ENCODE measurements at places on chromosomes 2 and 18. TPM values are rescaled to one million over a fixed set of nuclear protein-coding genes. Genes with fewer than 3 reads are reported as not detected.
A peak's percentile ranks its signal among the peaks of the same experiment; 100 is the strongest.

GRCh38 chr2:67169417-67170140, 227.6 kb upstream of the ETAA1 start:
- no peak for DNase-seq

SIGLEC15 gene
- total RNA-seq = 8.4 TPM

DNA sequence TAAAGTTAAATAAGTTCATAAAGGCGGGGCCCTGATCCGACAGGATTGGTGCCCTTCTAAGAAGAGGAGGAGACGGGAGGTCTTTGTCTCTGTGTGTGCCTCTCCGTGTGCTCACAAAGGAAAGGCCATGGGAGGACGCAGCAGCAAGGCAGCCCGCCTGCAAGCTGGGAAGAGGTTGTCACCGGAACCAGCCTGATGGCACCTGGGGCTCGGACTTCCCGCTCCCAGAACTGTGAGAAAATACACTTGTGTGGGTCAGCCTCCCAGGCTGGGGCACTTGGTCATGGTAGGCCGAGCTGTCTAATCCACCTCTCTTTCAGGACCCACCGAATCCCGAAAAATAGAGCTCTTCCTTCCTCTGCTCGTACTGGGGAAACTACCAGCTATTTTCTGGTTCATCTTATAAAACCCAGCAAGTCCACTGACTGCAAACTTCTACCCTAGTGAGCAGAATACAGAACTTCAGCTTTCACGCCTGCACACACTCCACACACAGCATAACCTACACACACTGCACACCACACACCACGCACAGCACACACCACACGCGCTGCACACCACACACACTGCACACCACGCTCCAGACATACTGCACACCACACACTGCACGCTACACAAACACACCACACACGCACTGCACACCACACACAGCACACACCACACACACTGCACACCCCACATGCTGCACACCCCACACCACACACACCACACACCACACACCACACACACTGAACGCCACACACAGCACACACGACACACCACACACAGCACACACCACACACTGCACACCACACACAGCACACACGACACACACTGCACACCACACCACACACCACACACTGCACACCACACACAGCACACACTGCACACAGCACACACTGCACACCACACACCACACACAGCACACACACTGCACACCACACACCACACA, 58.1 kb downstream of the ASB1 start:
- no peak for DNase-seq

PROC gene
- total RNA-seq = not detected

GAREM1 gene
- total RNA-seq = 5.5 TPM

XRCC5 gene
- 271 TPM for total RNA-seq

- DNase-seq = peak; percentile 71
Measured at GRCh38 chr2:45382744-45383143, 228.3 kb downstream of the SRBD1 start.

ALKAL2 gene
- total RNA-seq = 1.3 TPM

LYG2 gene
- total RNA-seq = not detected

DNA sequence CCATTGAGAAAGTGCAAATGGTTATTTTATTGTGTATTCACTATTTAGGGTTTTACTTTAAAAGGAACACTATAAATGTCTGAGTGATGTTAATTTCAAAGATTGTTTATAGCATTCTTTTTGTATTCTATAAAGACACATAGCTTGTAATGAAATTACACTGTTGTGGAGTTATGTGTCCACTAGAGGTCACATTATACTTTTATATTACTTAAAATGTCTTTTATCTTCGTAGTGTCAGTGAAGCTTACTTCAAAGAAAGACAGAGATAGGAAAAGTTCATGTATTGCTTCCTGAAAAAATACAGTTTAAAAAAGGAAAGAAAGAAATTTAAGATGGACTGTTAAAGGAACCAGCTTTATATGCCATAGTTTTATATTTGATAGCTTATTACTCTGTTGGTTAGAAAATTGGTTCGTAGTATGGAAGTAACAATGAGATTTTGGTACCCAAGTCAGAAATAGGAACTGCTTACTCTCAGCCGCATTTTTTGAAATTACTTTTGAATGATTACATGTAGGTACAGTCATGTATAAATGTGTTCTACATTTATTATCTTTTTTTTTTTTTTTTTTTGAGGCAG, 20.5 kb downstream of the APLF start:
- peak; percentile 49 for DNase-seq

VIT gene
- total RNA-seq = 2.0 TPM

- no peak for DNase-seq
Measured at GRCh38 chr2:115194623-115195022, 752.2 kb downstream of the DPP10 start.

CDH7 gene
- not detected for total RNA-seq

- peak; percentile 58 for DNase-seq
Measured at GRCh38 chr2:72112401-72112800, 35.3 kb downstream of the CYP26B1 start.

DNA sequence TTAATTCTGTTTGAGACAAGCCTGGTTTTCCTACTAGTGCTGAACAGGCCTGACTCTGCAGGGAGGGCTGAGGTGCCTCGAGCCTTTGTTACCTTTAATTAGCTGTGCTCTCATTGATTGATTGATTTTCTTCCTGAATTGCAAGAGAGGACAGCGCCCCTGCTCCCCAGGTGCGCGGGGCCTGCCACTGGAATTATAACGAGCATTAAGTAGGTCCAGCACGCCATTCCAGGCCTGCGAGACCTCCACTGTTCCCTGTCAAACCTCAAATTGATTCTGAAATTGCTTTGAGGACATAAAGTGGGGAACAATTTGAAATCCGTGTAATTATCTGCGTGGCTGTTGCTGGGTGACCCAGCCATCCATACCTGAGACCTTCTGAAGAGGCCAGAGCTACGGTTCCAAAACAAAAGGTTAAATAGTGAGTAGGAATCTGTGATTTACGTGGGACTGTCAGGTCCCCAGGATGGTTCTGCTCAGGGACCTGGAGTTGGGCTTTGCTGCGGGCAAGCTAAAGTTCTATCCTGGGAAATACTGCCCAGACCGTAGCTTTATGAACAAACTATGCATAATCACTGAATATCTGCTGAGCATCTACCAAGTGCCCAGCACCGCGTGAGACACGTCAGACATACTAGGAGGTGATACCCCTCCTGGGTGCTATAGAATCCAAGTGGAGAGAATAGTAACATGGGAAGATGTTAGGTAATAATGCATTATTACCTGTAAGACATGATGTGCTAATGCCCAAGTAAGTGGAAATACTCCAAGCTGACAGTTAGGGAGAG, 104.1 kb downstream of the ZBTB7C start:
- no peak for DNase-seq

- DNase-seq = no peak
Measured at GRCh38 chr2:32011485-32011960, 715 bp upstream of the MEMO1 start.

GRCh38 chr2:61727746-61728145, 126.1 kb downstream of the FAM161A start:
- DNase-seq = peak; percentile 16

GRCh38 chr2:11610624-11611242, 59.3 kb downstream of the NTSR2 start:
- no peak for DNase-seq

DNA sequence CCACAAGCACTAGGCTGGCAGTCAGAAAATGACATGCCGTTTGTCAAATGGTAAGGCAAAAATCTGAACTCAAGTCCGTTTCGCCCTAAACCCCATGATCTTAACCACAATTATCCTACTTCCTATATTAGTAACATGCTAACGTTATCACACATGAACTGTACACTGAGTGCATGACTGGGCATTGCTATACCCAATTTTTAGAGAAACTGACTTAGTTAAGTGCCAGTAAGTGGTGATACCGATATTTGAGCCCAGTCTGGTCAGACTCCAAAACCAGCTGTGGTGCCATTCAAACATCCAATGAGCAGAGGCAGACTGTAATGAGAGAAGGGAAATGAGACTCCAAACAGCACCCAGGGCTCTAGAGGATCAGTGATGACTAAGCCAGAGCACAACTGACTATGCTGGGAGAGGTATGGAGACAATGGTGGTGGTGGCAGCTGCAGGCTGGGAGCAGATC, 311.7 kb upstream of the PKDCC start:
- peak; percentile 81 for DNase-seq

CXCR1 gene
- not detected for total RNA-seq

GRCh38 chr18:69064063-69064462, 266.2 kb downstream of the CCDC102B start:
- DNase-seq = no peak

OTOS gene
- not detected for total RNA-seq

KCNS3 gene
- total RNA-seq = not detected

DNA sequence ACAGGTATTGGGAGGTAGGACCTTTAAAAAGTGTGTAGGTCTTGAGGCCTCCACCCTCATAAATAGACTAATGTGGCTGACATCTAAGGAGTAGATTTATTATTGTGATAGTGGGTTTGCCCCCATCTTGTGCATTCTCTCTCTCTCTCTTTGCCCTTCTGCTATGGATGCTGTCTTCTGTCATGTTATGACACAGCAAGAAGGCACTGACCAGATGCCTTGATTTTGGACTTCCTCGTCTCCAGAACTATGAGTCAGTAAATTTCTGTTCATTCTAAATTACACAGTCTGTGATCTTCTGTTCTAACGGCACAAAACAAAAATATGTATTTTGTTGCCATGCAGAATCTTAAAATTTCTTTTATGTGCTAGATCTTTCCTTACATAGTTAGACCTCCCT, 66.9 kb downstream of the ATAD2B start:
- DNase-seq = peak; percentile 22

GRCh38 chr2:56130463-56131070, 53.2 kb upstream of the CCDC85A start:
- DNase-seq = peak; percentile 70

ALK gene
- total RNA-seq = 0.27 TPM

- DNase-seq = no peak
Measured at GRCh38 chr2:162938387-162938786, 99.8 kb upstream of the KCNH7 start.

DNA sequence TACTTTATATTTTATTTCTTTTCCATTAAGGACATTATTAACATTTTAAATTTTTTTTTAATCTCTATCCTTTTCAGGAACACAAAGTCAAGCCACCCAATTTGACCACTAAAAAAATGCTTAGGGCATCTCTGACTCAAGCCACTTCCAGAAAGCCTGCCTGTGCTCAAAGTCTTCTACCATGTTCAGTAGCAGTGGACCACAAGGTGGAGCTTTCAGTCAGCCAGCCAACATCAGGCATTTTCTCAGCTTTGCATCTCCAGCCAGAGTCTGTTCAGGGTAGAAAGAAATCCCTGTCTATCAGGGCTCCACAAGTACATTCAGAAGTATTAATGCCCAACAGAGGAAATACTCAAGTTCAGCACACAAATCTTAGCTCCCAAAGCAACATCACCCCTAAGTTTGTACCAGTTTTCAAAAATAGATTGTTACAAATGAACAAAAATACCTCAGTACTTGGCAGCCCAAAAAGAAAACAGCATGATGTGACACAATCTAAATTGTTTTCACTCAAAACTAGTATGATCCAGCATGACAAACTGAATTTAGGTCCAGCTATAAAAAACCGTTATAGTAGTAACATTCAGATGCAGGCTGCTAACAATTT, 37.6 kb downstream of the C18orf63 start:
- peak; percentile 87 for DNase-seq

DNA sequence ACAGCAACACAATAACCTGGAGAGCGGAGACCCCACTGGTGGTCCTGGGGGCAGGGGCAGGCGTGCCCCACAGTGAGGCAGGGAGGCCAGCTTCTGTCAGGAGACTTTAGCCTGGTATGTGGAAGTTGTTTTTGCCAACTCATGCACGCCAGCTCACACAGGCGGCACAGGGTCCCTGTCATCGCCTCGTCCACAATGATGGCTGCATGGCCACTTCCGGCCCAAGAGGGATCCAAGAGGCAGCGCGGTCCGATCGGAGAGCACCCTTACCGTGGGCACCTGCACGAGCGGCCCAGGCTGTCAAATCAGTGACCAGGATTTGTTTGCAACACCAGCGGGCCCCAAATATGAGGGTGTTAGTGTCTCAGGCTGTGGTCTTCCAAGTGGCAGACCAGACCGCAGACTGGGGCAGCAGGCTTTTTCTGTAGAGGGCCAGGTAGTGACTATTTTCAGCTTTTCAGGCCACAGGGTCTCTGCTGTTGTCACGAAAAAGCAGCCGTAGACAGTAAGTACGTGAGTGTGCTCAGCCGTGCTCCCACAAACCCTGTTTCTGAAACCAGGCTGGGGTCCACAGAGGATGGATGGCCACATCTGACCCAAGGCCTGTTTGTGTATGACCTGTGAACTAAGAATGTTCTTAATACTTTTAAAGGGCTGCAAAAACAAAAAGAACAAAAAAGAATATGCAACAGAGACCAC, 21.2 kb downstream of the SNED1 start:
- DNase-seq = no peak

- no peak for DNase-seq
Measured at GRCh38 chr2:207599636-207600035, 25.6 kb downstream of the METTL21A start.

DNA sequence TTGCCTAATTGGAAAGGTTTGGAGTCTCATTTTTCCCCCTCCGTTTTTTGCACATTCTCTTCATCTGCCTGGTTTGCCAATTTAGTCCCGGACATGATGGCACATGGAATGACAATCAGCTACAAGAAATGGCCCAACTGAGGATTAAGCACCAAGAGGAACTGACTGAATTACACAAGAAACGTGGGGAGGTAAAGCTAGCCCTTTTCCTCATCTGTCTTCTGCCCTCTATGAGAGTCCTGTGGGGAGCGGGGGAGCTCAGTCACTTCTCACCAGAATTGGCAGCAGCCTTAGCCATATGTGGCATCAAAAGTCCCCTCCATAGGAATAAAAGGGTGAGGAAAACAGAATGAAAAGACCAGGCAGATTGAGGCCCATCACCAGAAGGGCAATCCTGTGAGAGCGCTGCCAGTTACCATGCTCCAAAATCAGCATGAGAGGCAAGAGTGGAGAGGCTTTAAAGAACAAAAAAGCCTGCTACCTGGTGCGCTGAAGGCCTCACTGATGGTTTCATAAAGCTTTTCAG, 11.6 kb downstream of the ATG16L1 start:
- DNase-seq = no peak

GRCh38 chr2:126358122-126358521, 297.8 kb upstream of the GYPC start:
- DNase-seq = no peak

- DNase-seq = no peak
Measured at GRCh38 chr18:58446391-58447060, 182.4 kb downstream of the ALPK2 start.

GRCh38 chr2:99729104-99730025, 239.5 kb upstream of the REV1 start:
- no peak for DNase-seq

ACMSD gene
- not detected for total RNA-seq

CNNM4 gene
- total RNA-seq = 3.8 TPM

CHPF gene
- 271 TPM for total RNA-seq

TMEM163 gene
- not detected for total RNA-seq

GRCh38 chr2:80396276-80396675, 91.7 kb upstream of the LRRTM1 start:
- DNase-seq = no peak

- DNase-seq = peak; percentile 74
Measured at GRCh38 chr2:186887107-186888090, 38.4 kb upstream of the ZSWIM2 start.

GRCh38 chr2:86176597-86176996, 18.7 kb downstream of the IMMT start:
- no peak for DNase-seq

All from fibroblast of the aortic adventitia (primary cell).